ENCODE measurements at places on chromosomes 5 and 9. TPM values are rescaled to one million over a fixed set of nuclear protein-coding genes. Genes with fewer than 3 reads are reported as not detected.

Gene KCNN2
- 0.25 TPM for total RNA-seq

Gene HTR1A
- not detected for total RNA-seq

- no peak for DNase-seq
- H3K4me1 ChIP-seq, result no peaks in the 10 kb centered on the region
- no peak overlapping the region for H3K4me3 ChIP-seq
- H3K36me3 ChIP-seq, result no peaks in the 10 kb centered on the region
- H3K27ac ChIP-seq, result no peak overlapping the region
These were observed 43.4 kb upstream of the COL5A1 start for GRCh38 chr9:134597957-134598883.

DNA sequence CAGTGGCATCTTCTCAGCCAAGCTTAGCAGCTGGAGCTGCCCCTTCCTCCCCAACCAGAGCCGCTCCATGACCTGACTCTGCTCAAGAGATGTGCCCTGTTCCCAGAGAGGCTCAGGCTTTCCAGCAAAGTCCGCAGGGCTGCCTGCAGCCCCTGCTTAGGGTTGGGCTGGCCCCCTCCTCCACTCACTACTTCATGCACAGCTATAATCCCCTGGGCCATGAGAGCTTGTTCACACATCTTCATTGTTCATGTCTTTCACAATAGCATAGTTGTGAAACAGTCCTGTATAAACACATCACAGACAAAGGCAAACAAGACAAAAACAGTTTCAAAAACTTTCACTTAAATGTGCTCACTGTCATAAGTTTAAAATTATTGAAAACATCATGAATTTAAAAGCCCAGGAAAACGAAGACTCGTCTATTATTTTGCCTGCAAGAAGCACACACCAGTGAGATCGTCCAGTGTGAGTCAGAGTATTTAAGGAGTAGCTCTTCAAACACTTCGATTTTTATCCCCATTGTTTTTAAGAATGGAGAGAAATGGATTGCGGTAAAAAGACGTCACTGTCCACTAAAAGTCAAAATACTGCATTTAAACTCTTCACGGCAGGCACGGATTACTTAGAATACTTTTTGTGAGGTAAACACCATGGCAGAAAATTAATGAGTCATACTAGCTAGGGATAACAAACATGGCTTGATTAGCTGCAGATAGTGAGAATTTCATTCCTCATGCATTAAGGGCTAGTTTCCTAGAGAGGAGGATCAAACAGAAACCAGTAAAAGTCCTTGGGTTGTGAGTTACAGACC lies 40.7 kb upstream of the S1PR3 start:
- no peaks in the 10 kb centered on the region for H3K27me3 ChIP-seq
- no peaks in the 10 kb centered on the region for H3K36me3 ChIP-seq
- H3K4me1 ChIP-seq, result no peaks in the 10 kb centered on the region

Gene SLC36A3
- total RNA-seq, result not detected

Gene CSF1R
- total RNA-seq, result 8.9 TPM

Gene CCL28
- total RNA-seq, result 0.19 TPM

GRCh38 chr5:114473541-114473940 lies 111.7 kb downstream of the KCNN2 start:
- no peaks in the 10 kb centered on the region for H3K36me3 ChIP-seq
- no peaks in the 10 kb centered on the region for H3K4me1 ChIP-seq
- no peak overlapping the region for H3K4me3 ChIP-seq
- no peak for DNase-seq
- no peaks in the 10 kb centered on the region for H3K27me3 ChIP-seq

GRCh38 chr5:50763846-50764245 lies 97.4 kb downstream of the PARP8 start:
- no peaks in the 10 kb centered on the region for H3K27me3 ChIP-seq
- no peak overlapping the region for H3K27ac ChIP-seq
- no peaks in the 10 kb centered on the region for H3K36me3 ChIP-seq
- H3K4me1 ChIP-seq, result no peaks in the 10 kb centered on the region

GRCh38 chr9:82208741-82209450 lies 220.3 kb downstream of the SPATA31D1 start:
- DNase-seq, result no peak
- H3K4me3 ChIP-seq, result no peak overlapping the region
- H3K36me3 ChIP-seq, result no peaks in the 10 kb centered on the region
- H3K27me3 ChIP-seq, result no peaks in the 10 kb centered on the region

Gene EQTN
- total RNA-seq, result not detected

DNA sequence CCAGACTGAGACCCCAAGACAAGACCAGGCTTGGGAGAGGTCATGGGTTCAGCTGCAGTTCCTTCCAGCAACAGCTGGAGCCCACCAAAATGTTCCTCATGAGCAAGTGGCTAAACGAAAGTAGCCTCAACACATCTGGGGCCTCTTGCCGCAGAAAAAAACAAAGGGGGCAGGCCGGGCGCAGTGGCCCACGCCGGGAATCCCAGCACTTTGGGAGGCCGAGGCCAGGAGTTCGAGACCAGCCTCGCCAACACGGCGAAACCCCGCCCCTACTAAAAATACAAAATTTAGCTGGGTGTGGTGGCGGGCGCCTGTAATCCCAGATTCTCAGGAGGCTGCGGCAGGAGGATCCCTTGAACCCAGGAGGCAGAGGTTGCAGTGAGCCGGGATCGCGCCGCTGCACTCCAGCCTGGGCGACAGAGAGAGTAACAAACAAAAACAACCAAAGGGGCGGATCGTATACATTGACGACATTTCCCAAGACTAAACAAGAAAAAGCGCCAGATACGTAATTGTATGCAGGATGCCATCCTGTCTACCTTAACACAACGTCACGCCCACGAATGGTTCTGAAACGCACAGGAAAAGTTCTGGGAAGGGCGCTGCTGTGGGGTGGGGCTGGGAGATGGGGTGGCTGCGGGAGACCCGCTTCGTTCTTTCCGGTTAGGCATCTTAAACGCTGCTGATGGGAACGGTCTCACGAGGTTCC lies 1.7 kb downstream of the INPP5E start:
- no peak overlapping the region for H3K27ac ChIP-seq
- peaks cover 23% of the 10 kb centered on the region for H3K36me3 ChIP-seq
- no peak for DNase-seq
- peak overlapping the region; percentile 86 for H3K4me3 ChIP-seq
- no peaks in the 10 kb centered on the region for H3K27me3 ChIP-seq
- H3K4me1 ChIP-seq, result peaks cover 27% of the 10 kb centered on the region

DNA sequence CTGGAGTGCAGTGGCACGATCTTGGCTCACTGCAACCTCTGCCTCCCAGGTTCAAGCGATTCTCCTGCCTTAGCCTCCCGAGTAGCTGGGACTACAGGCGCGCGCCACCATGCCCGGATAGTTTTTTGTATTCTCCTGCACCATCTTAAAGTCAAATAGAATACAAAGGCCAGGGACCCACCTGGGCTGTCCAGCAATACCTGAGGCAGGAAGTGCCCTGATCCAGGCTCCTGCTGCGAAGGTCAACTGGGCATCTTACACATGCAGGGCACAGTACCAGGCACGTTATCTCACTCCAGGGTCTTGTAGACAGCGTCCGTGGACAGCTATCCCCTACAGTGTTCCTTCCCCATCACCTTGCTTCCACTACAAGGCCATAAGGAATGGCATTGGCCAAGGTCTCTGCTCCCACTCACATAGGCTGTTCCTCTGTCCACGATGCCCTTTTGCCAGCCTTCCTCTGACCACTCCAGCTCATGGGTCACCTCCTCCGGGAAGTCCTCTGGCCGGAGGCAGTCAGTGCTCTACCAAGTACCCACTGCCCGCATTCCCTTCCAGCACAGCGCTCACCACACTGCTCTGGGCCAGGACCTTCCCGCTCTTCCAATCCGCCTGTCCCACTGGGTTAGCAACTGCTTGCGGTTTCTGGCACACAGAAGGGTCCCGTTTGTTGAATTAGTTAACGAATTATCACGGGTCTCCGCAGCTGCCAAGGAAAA lies 978 bp downstream of the P4HA2 start:
- peaks cover 42% of the 10 kb centered on the region for H3K4me1 ChIP-seq
- H3K27me3 ChIP-seq, result no peaks in the 10 kb centered on the region

DNA sequence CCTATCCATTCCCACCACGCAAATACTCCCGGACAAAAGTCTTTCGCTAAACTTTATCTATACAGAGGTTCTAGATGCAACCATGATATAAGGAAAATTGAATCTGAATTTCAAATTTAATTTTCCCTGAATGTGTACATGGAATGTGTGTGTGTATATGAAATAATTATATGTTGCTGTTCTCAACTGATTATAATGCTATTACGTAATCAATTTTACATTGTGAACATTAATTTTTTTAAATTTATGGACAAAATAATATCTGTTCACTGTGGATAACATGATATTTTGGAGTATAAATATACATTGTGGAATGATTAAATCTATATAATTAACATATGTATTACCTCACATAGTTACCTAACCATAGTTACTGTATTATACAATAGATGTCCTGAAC lies 1250.6 kb downstream of the EFNA5 start:
- no peak overlapping the region for H3K27ac ChIP-seq
- H3K4me3 ChIP-seq, result no peak overlapping the region

Gene CCDC69
- 103 TPM for total RNA-seq

DNA sequence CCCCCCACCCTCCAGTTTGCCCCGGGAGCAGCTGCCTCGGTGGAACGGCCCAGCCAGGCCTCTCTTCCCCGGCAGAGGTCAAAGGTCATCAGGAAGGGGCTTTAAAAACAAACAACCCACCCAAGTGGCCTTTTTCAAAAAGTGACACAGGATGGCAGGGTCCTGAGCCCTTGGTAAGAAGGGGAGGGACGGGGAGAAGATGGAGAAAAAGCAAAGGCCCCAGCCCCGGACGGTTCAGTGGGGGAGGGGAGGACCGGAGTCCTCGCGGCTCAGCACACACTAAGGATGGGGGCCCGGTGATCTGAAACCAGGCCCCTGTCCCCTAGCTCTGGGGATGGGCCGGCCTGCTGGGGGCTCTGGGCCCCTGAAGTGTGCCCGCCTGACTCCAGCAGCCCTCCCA lies 1.1 kb downstream of the PRRX2 start:
- no peak for DNase-seq
- H3K36me3 ChIP-seq, result no peaks in the 10 kb centered on the region
- no peak overlapping the region for H3K27ac ChIP-seq
- H3K4me3 ChIP-seq, result no peak overlapping the region
- H3K27me3 ChIP-seq, result peaks cover 40% of the 10 kb centered on the region

- peak; percentile 44 for DNase-seq
- peak overlapping the region; percentile 32 for H3K4me3 ChIP-seq
- H3K36me3 ChIP-seq, result no peaks in the 10 kb centered on the region
These were observed 53.9 kb downstream of the MEF2C start for GRCh38 chr5:88829054-88829453.

Gene PCDHAC2
- total RNA-seq, result not detected

GRCh38 chr5:141319202-141319601 lies 1.4 kb downstream of the TAF7 start:
- H3K27me3 ChIP-seq, result no peaks in the 10 kb centered on the region
- peak overlapping the region; percentile 96 for H3K27ac ChIP-seq
- H3K4me3 ChIP-seq, result peak overlapping the region; percentile 84
- H3K4me1 ChIP-seq, result peaks cover 32% of the 10 kb centered on the region
- DNase-seq, result no peak

GRCh38 chr5:139796061-139796806 lies 626 bp downstream of the PSD2 start:
- no peak for DNase-seq
- H3K4me1 ChIP-seq, result peaks cover 7% of the 10 kb centered on the region
- peak overlapping the region; percentile 51 for H3K4me3 ChIP-seq

DNA sequence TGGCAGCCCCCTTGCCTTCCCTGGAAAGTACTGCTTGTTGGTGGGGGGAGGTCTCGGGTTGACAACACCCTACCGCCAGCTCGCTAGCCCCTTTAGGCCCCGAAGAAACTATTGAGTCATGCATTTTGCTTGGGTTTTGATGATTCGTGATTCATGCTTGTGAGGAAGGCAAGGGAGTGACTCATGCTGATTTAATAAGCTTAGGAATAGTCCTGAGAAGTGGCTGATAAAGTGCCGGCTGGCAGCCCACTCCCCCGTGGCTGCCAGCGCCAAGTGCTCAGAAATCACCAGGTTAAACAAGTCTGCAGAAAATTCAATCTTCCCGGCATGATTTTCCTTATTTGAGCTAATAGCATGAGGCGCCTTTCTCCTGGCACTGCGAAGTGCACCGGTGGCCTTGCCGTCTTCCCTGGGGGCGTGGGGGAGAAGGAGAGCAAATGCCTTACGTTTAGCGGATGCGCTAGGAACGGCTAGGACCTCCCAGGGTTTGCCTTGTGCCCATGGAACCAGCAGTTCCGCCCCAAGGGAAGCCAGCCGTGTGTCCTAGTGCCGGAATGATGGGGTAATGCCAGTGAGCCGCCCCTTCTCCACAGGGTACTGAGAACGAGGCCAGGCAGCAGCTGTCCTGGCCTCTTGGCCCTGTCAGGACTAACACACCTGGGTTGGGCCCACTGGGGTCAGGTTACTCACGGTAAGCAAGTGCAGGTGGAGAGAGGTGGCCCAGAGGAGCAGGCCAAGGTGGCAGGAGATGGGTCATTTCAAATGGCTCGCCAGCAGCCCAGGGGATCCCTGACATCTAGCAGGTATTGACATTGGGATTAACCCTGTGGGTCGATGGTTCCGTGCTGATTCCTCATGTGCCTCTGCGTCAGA lies 151.9 kb downstream of the MACROH2A1 start:
- H3K4me1 ChIP-seq, result peaks cover 58% of the 10 kb centered on the region
- no peak overlapping the region for H3K4me3 ChIP-seq
- H3K36me3 ChIP-seq, result no peaks in the 10 kb centered on the region
- peak overlapping the region; percentile 93 for H3K27ac ChIP-seq
- H3K27me3 ChIP-seq, result no peaks in the 10 kb centered on the region
- DNase-seq, result no peak

DNA sequence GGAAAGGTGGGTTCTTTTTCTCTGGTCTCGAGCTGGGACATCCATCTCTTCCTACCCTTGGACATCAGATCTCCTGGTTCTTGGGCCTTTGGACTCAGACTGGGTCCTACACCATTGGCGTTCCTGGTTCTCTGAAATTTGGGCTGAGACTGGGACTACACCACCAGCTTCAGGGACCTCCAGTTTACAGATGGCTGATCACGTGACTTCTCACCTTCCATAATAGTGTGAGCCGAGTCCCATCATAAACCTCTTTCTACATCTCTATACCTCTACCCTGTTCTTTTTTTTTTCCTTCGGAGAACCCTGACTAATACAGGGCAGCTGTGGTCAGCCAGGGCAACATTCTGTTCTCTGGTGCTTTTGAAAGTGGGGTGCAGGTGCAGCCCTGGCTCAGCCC lies 27.2 kb upstream of the RXRA start:
- no peak for DNase-seq
- no peaks in the 10 kb centered on the region for H3K27me3 ChIP-seq
- H3K36me3 ChIP-seq, result no peaks in the 10 kb centered on the region

- H3K27ac ChIP-seq, result no peak overlapping the region
- H3K36me3 ChIP-seq, result no peaks in the 10 kb centered on the region
- no peaks in the 10 kb centered on the region for H3K27me3 ChIP-seq
These were observed 61.4 kb downstream of the CFAP90 start for GRCh38 chr5:7789567-7789966.

Gene ITK
- total RNA-seq, result 0.16 TPM

DNA sequence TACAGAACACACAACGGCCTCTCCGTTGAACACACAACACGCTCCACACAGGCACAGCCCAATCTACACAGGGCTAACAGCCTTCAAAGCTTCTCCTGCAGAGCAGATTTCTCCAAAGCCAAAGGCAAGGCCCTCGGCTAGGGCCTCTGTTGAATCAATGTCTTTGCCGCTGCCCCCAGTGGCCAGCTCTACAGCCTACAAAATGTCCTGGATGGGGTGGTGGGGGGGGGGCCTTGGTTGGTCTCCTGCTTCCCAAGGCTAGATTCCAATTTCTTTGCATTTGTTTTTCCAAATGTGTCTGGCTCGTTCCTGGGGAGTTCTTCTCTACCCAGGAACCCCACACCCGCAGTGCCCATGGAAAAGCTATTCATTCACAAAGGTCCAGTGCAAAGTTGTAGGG lies 167.2 kb downstream of the PAX5 start:
- no peak overlapping the region for H3K27ac ChIP-seq
- H3K36me3 ChIP-seq, result no peaks in the 10 kb centered on the region
- DNase-seq, result no peak
- no peak overlapping the region for H3K4me3 ChIP-seq

Gene KIF27
- total RNA-seq, result 2.4 TPM

Gene SARDH
- 0.39 TPM for total RNA-seq

Data from gastrocnemius medialis (tissue), 4 donors.